ENCODE measurements at places on chromosomes 6 and 20. TPM values are rescaled to one million over a fixed set of nuclear protein-coding genes. Genes with fewer than 3 reads are reported as not detected.

RALGAPA2 gene
- total RNA-seq = 10.7 TPM

SLC35D3 gene
- total RNA-seq = 0.49 TPM

BPI gene
- total RNA-seq = 0.94 TPM

- ATAC-seq = no peak
Observed at GRCh38 chr6:149108038-149108748, 209.3 kb upstream of the TAB2 start.

GRCh38 chr6:40626886-40627285 is 39.7 kb upstream of the LRFN2 start:
- ATAC-seq = no peak

- no peak for ATAC-seq
Observed at GRCh38 chr6:137227871-137228302, 8.7 kb upstream of the IFNGR1 start.

GRCh38 chr20:5719861-5720403 is 30.3 kb upstream of the SHLD1 start:
- peak; percentile 48 for ATAC-seq

Measured in motor neuron (in vitro differentiated cells).